ENCODE measurements at places on chromosomes 7 and 10.
A peak's percentile ranks its signal among the peaks of the same experiment; 100 is the strongest.

DNA sequence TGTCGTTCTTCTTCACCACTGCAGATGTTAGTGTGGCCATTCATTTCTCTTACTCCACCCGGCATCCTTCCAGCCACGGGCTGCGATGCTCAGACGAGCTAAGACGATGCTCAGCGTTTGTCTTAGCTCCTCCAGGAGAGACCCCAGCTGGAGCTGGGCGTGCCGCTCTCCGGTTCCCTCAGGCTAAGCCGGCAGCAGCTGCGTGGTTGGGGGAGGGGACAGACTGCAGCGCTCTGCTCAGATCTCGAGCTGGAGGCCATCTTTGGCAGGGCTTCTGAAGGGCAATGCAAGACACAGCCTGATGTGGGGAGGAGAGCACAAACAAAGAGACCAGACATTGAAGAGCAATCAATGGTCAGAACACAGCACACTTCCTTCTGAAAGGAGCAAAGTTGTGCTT is 4.8 kb downstream of the INA start:
- DNase-seq, result peak; percentile 8

GRCh38 chr10:102781090-102781920 is 37.6 kb downstream of the WBP1L start:
- DNase-seq, result no peak

DNA sequence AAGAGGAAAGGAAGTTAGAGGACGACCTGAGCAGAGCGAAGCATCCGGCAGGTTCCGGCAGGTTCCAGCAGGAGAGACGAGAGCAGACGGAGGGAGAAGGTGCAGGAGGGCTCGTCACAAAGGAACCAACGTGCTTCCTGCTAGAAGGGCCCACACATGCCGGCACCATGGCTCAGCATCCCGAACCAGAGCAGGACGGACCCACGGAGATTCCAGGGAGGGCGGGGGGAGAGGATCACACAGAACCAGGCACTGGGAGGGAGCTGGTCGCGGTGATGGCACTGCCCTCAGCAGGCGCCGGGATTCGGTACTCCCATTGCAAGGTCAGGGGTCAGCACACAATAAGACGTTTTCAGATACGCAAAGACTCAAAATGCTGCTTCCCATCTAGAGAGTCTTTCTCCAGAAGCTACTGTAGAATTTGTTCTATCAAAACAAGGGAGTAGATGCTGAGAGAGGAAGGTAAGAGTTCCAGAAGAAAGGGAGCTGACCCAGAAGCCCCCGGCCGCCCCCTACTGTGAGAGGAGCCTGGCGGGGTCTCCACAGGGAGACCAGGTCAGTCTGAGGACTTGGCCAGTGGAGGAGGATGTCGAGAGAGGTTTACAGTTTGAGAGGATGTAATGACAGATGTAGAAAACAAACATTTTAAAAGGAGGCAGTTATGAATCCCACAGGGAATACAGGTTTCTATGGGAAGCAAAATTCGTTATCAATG is 23.6 kb upstream of the PWWP2B start:
- DNase-seq, result no peak

DNA sequence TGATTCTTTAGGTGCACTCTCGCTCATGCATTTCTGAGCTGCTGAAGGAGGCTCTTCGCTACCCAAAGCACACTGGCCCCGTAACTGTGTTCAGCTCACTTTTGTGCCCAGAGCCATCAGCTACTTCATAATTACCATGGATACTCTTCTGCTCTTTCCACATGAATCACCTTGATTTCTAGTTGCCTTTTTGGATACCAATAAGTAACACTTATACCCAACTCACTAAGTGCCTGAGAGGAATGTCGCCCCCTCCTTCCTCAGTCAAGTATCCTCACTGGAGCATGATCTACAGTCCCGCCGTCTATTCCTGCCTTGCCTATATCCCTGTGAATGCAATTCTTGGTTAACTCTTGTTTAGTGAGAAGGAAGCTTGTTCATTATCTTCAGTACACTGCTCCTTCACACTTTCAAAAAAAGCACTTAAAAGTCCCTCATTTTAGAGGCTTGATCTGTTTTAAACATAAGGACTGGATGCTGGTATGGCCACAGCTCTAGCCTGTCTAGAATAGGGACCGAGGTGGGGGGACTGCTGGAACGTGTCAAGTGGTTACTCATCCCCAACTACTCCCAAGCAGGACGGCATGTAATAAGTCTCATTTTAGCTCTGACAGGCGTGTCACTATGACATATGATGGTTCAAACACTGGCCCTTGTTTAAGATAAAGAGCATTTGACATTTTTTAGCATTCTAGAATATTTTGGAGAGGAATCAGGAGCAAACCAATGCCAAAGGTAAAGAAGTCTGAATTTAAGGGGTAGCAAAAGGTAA is 23.7 kb downstream of the SVIL start:
- no peak for DNase-seq

DNA sequence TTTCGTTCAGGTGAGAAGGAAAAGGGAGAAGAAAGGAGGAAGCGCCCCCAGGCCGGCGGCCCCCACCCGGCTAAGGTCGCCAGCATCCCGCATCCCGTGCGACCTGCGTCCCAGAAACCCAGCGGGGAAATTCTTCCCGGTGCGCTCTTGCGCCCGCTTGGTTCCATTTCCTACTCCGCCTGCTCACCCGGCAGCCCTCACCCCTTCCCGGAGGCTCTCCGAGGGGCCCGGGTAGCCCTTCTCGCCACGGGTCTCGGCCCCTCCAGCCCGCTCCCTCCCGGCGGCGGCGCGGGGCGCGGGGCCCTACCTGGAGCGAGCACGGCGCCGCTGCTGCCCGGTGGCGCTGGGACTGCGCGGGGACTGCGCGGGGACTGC is at the start of gene PRKCQ:
Gene PRKCQ, minus strand, starts transcription at position 373 of the 375 bp plus-strand sequence. CDS start 65,141 bp downstream, outside the sequence.
- DNase-seq, result peak; percentile 46

DNA sequence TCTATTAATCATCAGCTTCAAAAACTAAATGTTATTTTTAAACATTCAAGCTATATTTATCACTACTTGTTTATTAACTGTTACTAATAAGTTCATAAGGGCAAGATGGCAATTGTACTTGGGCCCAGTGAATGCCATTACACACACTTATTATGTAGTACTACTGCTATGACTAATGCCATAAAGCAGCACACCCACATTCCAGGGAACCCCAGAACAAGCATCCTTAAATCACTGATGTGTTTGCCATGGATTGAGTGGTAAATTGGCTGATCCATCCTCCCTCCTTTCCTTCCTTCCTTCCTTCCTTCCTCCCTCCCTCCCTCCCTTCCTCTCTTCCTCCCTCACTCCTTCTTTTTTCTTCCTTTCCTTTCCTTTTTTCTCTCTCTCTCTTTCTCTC is 37.4 kb upstream of the RSU1 start:
- DNase-seq, result peak; percentile 52

GRCh38 chr7:126605056-126605455 is 647.7 kb downstream of the GRM8 start:
- DNase-seq, result no peak

GRCh38 chr7:147305827-147306226 is 1189.2 kb downstream of the CNTNAP2 start:
- no peak for DNase-seq

DNA sequence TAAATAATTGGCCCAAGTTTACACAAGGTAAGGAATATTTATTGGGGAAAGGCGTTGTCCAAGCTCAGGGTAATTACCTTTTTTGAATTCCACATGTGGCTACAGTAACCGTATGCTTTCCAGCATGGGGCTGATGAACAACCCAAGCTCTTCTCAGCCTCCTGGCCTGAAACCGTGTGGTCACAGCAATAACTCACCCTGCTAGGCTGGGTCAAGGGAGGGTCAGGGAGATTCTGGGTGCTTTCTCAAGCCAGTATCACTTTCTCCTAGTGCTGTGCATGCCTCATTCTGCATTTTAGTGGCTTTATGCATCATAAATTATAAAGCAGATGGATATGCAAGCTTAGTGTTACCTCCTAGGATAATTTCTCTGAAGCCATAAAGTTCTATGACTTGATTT is 273.9 kb downstream of the PAXIP1 start:
- no peak for DNase-seq

DNA sequence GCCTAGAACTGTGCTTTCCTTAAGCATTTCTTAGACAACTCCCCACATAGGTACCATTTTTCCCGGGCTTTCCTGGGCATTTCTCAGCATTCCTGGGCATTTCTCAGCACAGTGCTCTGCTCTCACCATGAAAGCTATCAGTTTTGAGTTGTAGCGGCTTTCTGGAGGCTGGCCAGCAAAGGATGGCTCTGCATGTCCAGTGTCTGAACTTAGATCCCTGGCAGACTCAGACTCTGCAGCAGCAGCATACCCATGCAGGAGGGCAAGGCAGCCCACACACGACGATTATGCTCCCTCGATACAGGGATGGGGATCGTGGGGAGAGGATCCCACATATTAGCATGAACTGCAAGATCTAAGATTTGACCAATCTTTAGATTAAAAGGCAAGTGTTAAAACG is 248.9 kb upstream of the MKI67 start:
- DNase-seq, result no peak

- DNase-seq, result no peak
These were observed 153.6 kb downstream of the DYNC1I1 start for GRCh38 chr7:95925971-95926370.

DNA sequence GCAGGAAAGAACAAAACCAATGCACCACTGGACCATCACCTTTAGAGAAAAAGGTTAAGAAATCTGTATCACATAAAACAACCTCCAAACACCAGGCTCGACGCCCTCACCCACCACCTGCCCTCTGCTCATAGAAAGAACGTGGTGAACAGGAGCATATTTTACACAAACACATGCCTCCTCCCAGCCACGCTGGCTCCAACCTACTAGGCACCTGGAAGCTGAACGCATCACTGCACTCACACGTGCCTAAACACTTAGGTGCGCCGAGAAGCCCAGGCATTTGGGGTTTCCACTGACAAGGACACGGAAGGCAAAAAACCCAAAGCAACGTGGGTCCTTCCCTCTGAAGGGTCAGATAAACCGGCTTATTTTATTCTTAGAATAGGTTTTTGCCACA is 56.0 kb downstream of the PTPRN2 start:
- no peak for DNase-seq

GRCh38 chr7:3027005-3027845 is 16.4 kb downstream of the CARD11 start:
- DNase-seq, result no peak

GRCh38 chr7:117269417-117269816 is 53.4 kb downstream of the WNT2 start:
- DNase-seq, result peak; percentile 93
